ENCODE measurements at places on chromosomes 7 and 10. TPM values are rescaled to one million over a fixed set of nuclear protein-coding genes. Genes with fewer than 3 reads are reported as not detected.

Gene TSPAN15
- 9.4 TPM for total RNA-seq

Gene ZNF438
- 2.2 TPM for total RNA-seq

Gene USP6NL
- total RNA-seq = 16.6 TPM

Gene VKORC1L1
- total RNA-seq = 32.3 TPM

Gene TIMM23
- 93.2 TPM for total RNA-seq

Gene HOXA13
- not detected for total RNA-seq

Gene FGFR2
- 11.8 TPM for total RNA-seq

Gene MYOZ1
- total RNA-seq = 2.2 TPM

Gene GPR37
- total RNA-seq = 9.8 TPM

Gene EN2
- total RNA-seq = not detected

DNA sequence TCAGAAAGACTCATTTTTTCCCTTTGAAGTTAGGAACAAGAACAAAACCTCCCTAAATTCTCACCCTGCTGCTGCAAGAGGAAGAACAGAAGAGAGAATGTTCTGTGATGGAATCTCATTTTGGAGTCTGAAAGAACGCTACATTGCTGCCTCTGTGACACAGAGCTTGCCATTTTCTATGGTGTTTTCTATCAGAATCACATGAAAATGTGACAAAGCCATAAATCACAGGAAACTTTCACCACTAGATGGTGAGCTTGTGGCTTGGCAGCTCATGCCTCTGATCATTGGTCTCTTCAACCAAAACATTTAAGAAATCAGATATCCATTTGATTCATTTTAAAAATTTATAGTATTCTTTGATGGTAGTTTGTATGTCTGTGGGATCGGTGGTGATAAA lies 82.9 kb downstream of the CADPS2 start:
- peak; percentile 16 for DNase-seq
- no peak overlapping the region for H3K4me3 ChIP-seq
- H3K4me1 ChIP-seq = no peaks in the 10 kb centered on the region
- H3K36me3 ChIP-seq = no peaks in the 10 kb centered on the region
- H3K27ac ChIP-seq = no peak overlapping the region
- H3K27me3 ChIP-seq = no peaks in the 10 kb centered on the region

DNA sequence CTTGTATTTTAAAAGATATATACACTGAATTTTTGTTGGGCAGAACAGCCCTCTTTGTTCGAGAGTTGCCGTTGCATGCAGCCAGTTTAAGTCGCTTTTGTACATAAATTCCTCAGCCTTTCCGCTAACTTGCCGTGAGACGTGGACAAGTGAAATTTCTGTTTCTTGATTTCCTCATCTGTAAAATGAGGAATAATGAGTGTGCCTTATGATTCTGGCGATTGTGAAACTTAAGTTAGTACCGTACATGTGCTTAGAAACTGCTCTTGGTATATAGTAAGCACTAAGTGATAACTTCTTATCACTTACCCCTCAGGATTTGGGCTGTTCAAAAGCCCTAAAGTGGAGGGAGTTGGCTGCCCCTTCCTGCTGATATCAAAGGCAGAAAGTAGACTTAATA lies 1.4 kb downstream of the CCNJ start:
- peak overlapping the region; percentile 91 for H3K4me3 ChIP-seq
- H3K36me3 ChIP-seq = peaks cover 5% of the 10 kb centered on the region
- no peaks in the 10 kb centered on the region for H3K27me3 ChIP-seq

- no peaks in the 10 kb centered on the region for H3K27me3 ChIP-seq
- H3K27ac ChIP-seq = no peak overlapping the region
- DNase-seq = peak; percentile 35
Measured at GRCh38 chr7:90900628-90901356, 304.7 kb downstream of the CDK14 start.

DNA sequence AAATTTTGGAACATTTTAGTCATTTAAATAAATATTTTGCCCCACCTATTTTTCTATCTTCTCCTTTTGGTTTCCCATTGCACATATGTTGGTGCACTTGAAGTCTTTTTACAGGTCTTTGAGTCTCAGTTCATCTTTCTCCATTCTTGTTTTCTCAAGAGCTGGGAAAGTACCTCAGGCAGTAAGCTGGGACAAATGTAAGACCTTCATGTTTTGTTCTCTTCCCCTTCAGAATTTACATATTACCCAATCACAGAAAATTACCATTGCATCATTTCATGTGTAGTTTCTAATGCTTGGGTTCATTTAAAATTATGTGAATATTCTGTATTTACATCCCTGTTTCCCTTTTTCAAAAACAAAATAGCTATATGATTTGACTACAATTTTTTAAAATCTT lies 1150.0 kb upstream of the POT1 start:
- H3K4me3 ChIP-seq = no peak overlapping the region
- H3K27me3 ChIP-seq = no peaks in the 10 kb centered on the region
- no peaks in the 10 kb centered on the region for H3K36me3 ChIP-seq
- H3K27ac ChIP-seq = no peak overlapping the region
- no peaks in the 10 kb centered on the region for H3K4me1 ChIP-seq

DNA sequence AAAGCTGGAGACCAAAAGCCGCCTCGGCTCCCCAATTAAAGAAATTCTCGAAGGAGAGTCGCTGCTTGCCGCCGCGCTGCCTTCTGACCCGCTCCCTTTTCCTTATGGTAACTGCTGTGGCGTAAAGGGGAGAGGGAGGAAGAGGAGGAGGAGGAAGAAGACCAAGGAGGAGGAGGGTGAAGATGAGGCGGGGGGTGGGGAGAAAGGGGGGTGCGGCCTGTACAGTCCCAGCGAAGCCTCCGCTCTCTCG lies 388 bp downstream of the CNOT4 start:
- peaks cover 8% of the 10 kb centered on the region for H3K4me1 ChIP-seq
- peak overlapping the region; percentile 96 for H3K27ac ChIP-seq
- no peak for DNase-seq

DNA sequence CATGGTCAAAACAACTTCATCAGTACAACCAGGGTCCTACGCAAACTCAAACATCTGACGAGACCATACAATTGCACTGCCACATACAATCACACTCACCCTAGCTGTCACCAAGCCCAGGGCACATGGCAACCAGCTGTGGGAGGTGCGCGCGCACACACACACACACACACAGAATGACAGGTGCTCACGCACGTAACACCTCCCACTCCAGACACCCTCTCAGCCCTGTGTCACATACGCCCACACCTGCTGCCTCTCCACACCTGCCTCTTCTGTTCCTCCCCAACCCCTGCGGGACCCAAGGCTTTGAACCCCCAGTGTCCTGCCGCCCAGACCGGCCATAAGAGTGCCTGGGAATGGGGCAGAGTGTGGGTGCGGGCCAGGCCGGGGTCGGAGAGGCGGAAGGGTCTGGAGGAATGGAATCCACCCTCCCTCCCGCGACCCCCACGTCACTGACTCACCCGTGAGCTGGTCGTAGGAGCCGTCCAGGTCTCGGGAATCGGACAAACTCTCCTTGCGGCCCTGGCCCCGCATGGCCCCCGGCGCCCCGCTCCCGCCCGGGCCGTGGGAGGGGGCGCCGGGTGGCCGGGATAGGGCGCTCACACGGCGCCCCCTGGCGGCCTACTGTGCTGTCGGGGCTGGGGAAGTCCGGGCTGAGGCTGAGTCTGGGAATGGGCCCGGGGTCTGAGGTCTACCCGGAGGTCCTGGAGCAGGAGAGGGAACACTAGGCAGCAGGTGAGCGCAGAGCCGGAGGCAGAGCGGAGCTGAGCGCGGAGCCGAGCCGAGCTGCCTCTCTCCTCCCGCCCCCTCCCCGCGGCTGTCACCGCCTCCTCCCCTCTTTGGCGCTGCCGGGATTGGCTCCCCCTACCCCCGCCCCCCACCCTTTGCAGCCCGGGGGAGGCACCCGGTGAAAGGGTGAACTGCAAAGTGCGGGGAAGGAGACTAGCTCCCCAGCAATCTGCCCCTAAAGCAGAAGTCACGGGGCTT lies at the start of gene KCNIP2:
KCNIP2 (minus strand) TSS at position 769 of the 990 bp plus-strand sequence; CDS start at position 537, 232 bp downstream.
- no peaks in the 10 kb centered on the region for H3K36me3 ChIP-seq
- no peak for DNase-seq
- peaks cover 9% of the 10 kb centered on the region for H3K27me3 ChIP-seq
- H3K4me1 ChIP-seq = peaks cover 15% of the 10 kb centered on the region

GRCh38 chr10:82252081-82252480 lies 377.1 kb downstream of the NRG3 start:
- no peak overlapping the region for H3K27ac ChIP-seq
- no peak for DNase-seq
- H3K27me3 ChIP-seq = no peaks in the 10 kb centered on the region
- H3K4me1 ChIP-seq = no peaks in the 10 kb centered on the region

DNA sequence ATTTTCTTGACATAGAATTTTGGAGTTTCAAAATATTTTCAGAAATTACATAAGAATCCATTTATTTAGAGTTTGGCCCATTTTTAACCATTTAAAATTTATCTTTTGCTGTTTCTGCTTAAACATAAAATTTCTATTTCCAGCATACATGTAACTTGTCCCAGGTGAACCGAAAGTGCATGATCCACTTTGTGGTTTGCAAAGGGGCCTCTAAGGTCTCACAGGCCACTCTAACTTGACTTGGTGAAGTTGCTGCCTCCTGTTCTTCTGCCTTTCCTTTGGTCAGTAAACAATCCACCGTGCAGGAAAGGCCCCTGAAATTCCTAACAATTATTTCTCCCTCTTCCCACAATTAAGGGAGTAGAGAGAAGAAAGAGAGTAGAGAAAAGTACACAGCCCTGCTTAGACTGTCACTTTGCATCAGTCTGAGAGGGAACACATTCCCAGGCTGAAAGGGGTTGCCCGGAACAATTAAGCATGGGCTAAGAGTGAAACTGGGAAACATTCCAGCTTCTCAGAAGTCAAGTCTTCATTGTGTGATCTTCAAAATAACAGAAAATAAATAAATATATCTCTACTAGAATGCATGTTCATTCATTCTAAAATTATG lies 79.5 kb upstream of the SEMA3A start:
- no peak for DNase-seq
- no peak overlapping the region for H3K4me3 ChIP-seq
- H3K27ac ChIP-seq = no peak overlapping the region
- no peaks in the 10 kb centered on the region for H3K4me1 ChIP-seq
- no peaks in the 10 kb centered on the region for H3K36me3 ChIP-seq
- H3K27me3 ChIP-seq = no peaks in the 10 kb centered on the region

DNA sequence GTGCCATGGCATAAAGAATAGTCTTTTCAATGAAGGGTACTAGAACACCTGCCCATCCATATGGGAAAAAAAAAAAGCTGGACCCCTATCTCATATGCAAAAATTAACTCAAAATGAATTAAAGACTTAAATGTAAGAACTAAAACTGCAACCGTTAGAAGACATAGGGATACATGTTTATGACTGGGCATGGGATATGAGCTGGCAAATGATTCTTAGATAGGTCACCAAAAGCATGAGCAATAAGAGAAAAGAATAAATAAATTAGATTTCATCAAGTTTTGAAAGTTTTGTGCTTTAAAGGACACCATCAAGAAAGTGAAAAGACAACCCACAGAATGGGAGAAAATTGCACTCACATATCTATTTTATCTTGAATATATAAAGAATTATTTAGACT lies 222.0 kb downstream of the ADK start:
- no peak overlapping the region for H3K4me3 ChIP-seq
- no peak overlapping the region for H3K27ac ChIP-seq
- DNase-seq = no peak
- no peaks in the 10 kb centered on the region for H3K36me3 ChIP-seq
- H3K4me1 ChIP-seq = no peaks in the 10 kb centered on the region
- no peaks in the 10 kb centered on the region for H3K27me3 ChIP-seq

DNA sequence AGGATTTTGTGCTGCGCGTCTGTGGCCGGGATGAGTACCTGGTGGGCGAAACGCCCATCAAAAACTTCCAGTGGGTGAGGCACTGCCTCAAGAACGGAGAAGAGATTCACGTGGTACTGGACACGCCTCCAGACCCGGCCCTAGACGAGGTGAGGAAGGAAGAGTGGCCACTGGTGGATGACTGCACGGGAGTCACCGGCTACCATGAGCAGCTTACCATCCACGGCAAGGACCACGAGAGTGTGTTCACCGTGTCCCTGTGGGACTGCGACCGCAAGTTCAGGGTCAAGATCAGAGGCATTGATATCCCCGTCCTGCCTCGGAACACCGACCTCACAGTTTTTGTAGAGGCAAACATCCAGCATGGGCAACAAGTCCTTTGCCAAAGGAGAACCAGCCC lies 3.3 kb downstream of the PIK3CG start:
- H3K4me1 ChIP-seq = no peaks in the 10 kb centered on the region
- H3K27me3 ChIP-seq = no peaks in the 10 kb centered on the region
- DNase-seq = no peak
- H3K4me3 ChIP-seq = no peak overlapping the region
- H3K36me3 ChIP-seq = no peaks in the 10 kb centered on the region

DNA sequence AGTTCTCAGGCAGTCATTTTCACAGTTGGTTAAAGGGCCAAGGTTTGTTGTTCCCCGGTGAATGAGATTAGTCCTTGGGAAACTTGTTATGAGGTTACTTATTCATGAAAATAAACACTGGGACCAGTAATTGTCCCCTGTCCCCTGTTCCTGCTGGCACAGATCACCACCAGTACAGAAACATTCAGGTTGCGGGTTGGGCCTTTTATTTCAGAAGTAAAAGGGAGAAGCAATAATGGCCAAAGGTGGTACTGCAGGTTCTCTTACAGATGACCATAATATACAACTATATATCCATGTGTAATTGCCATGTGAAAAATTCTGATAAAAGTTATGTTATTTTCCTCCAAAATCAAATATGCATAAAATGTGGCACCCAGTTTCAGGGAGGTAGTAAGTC lies 442.0 kb downstream of the SORCS1 start:
- H3K4me3 ChIP-seq = no peak overlapping the region
- DNase-seq = no peak
- H3K4me1 ChIP-seq = no peaks in the 10 kb centered on the region
- H3K36me3 ChIP-seq = no peaks in the 10 kb centered on the region
- H3K27ac ChIP-seq = no peak overlapping the region
- H3K27me3 ChIP-seq = no peaks in the 10 kb centered on the region

- peaks cover 9% of the 10 kb centered on the region for H3K4me1 ChIP-seq
- DNase-seq = no peak
Measured at GRCh38 chr7:66626331-66626934, 2.2 kb upstream of the KCTD7 start.

- H3K4me1 ChIP-seq = peaks cover 57% of the 10 kb centered on the region
- no peak overlapping the region for H3K4me3 ChIP-seq
- H3K27ac ChIP-seq = peak overlapping the region; percentile 90
- DNase-seq = peak; percentile 38
- H3K36me3 ChIP-seq = no peaks in the 10 kb centered on the region
- H3K27me3 ChIP-seq = no peaks in the 10 kb centered on the region
Measured at GRCh38 chr10:44982114-44982460, 3.5 kb upstream of the DEPP1 start.

DNA sequence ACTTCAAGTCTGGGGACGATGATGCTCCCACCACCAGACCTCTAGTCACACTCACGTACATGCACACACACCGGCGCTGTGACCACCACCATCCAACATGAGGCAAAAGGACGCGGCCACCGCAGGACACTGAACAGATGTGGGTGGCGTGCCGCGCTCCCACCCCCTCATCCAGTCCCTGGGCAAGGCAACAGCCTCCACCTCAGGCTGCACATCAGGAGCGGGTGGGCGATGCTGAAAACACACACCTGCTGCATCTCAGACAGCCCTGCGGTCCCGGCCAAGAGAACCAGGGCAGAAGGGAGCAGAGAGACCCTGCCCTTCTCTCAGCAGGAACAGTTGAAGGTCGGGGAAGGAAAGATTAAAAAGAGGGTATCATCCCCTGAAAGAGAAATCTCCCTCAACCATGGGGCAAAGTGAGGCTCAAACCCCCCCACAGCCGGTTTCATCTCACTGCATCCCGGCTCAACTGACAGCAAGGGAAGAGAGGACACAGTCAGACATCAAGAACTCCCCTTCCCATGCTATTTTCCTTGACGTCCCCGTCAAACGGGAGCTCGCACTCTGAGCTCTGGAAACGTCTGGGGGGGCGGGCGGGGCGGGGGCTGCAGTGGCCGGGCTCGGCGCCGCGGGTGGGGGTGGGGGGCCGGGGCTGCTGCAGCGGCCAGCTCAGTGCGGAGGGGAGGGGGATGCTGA lies 1.1 kb downstream of the CAMK2G start:
- no peaks in the 10 kb centered on the region for H3K27me3 ChIP-seq
- H3K4me1 ChIP-seq = peaks cover 4% of the 10 kb centered on the region
- peaks cover 6% of the 10 kb centered on the region for H3K36me3 ChIP-seq
